ENCODE measurements at places on chromosomes 3 and 15.

DNA sequence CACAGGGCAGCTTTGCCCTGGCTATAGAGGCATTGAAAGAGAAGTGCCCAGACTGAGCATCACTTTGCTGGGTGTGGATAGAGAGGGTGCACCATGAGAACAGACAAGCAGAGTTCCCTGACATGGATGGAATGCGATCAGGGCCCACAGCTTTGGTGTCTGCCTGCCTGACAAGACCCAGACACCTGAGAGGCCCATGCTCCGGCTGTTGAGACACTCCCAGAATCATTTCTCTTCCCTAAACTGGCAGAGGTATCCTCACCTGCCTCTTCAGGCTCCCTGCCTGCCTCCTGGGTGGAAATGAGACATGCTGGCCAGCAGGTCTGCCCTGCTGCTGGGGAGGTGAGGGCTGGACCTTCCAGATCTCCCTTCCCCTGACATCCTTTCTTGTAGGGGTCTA lies 10.4 kb upstream of the CHST14 start:
- DNase-seq, result no peak

GRCh38 chr3:30548600-30548999 lies 57.8 kb upstream of the TGFBR2 start:
- no peak for DNase-seq

DNA sequence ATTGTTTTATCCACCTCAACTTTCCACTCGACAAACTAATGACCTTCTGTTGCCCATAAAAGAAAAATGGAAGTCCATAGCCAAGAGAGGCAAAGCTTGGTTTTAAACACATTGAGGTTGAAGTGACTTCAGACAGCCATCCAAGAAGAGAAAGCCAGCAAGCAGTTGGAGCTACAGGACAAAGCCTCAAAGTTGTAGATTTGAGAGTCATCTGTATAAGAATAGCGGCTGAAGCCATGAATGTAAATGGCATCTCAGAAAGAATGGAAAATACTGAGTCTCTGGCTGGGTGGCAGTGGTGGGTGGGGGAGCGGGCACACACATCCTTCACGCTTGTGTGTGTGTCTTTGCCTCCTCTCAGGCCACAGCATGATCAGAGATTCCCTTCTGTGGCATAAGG lies 124.1 kb upstream of the CHRM5 start:
- DNase-seq, result no peak

GRCh38 chr3:139532976-139533375 lies 6.6 kb downstream of the RBP1 start:
- no peak for DNase-seq

DNA sequence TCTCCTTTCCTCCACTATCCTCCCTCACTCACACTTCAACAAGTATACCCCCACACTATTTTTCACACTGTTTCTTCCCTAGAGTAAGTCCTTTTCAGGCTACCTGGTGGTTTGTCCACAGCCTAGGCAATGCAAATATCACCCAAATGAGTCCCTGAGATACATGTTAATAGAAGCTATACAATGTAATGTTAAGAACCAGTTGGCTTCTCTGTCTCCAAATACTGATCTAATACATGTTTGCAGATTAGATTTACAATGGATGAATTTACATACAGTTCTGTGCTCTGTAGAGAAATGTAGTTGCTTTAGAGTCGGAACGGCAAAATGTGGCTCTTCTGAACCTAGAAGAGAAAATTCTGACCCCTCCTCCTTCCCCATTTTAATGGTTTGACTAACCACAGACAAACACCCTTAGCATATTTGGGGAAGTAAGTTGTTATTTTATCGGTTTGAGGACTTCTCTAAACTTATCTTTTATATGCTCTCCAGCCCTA lies 63.6 kb upstream of the MBNL1 start:
- no peak for DNase-seq

GRCh38 chr15:28786521-28786920 lies 61.9 kb downstream of the GOLGA6L7 start:
- DNase-seq, result no peak

- no peak for DNase-seq
Measured at GRCh38 chr3:176789281-176789705, 408.0 kb downstream of the TBL1XR1 start.

GRCh38 chr3:190596349-190597285 lies 82.7 kb downstream of the IL1RAP start:
- no peak for DNase-seq

GRCh38 chr3:136114421-136114820 lies 81.7 kb downstream of the MSL2 start:
- DNase-seq, result no peak

All from AG04449 (cell line).